H1 (cell line): ENCODE measurements at places on chromosomes 3 and 15.

DNA sequence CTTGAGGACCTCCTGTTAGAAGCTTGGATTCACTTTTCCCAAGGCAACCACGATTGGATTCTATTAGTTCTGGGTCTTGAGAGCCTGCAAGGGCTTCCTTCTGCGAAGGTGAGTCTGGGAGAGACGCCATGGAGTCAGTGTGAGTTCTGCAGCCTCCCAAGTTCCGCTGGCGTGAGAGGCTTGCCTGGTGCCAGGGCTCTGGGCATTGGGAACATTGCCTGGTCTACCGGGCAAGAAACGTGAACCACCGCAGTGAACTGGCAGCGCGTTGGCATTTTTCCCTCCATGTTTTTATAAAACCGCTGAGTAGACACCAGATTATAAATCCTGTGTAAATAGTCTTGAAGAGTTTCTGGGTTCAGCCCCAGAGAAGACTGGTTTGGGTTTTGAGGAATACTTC is 160.9 kb downstream of the IGF1R start:
- no peak for DNase-seq

DNA sequence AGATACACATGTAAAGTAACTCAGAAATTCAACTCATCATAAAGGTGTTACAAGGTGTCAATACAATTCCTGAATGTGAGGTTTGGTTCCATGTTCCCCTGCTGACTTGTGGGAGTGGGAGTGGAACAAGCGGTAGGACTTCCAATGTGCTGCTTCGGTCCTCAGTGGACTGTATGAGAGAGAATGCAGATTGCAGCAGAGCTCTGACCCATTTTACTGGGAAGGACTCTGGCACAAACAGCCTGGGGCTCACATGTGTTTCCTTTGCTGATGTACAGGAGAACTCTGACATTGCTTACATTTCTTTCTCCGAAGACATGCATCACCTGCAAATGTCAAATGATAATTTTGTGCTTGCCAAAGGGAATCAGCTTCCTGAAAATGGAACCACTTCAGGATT is 111.5 kb downstream of the UNC13C start:
- no peak for DNase-seq

DNA sequence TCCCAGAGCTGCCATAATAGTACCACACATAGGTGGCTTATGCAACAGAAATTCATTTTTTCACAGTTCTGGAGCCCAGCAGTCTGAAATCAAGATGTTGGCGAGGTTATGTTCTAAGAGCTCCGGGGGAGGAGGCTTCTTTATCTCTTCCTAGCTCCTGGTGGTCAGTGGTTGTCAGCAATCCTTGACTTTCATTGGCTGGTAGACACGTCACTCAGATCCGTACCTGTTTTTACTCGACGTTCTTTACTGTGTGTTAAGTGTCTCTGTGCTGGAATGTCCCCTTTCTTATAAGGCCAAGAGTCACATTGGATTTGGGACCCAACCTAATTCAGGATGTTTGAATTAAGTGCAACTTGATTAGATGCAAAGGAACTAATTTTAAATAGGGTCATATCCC is 218.5 kb upstream of the CNTN3 start:
- no peak for DNase-seq

DNA sequence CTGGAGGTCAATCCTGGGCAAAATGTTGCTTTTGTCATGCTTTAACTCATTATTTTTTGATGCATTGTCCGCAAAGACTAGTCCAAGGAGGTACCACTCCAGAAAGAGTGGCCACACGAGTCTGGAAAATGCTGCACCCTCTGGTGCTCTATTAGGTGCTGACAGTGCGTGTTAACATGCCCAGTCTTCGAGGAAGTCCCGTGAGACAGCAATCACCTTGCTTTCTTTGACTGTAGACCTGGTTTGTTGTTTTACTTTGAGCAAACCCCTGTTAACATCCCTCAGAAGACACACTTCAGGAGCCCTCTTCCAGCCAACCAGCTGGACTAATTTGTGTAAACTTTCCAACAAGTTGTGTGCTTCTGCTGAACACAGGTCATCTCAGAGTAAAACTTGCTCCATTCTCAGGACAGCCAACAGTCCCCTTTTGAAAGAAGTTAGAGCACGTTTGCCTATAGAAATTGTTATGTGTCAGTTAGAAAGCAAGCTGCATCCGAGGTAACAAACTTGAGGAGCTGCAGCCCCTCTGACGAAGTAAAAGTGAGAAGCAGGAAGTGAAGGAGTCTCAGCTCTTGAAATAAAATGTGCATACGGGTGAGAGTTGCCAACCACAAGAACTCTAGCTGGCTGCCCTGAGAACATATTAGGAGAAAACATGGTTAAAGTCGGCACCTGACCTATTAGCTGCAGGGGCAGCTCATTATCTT is 205.0 kb downstream of the LPP start:
- DNase-seq, result no peak

DNA sequence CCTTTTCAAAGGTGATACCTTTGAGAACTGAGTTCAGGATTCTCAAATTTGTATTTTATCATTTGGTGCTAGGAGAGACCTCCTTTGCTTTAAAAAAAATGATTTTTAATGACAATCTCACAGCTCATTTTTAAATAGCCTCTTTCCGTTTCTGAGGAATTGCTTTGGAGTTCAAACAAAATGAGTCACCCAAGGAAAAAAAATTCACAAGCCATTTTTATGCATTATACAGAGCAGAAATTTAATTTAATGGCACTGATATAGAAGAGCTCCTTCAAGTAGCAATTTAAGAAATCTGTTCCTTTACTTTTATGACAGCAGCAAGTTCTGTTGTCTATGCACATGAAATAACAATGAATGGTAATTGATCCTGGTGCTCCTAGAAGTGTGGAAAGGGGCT is 337.9 kb upstream of the KCNMB2 start:
- no peak for DNase-seq

DNA sequence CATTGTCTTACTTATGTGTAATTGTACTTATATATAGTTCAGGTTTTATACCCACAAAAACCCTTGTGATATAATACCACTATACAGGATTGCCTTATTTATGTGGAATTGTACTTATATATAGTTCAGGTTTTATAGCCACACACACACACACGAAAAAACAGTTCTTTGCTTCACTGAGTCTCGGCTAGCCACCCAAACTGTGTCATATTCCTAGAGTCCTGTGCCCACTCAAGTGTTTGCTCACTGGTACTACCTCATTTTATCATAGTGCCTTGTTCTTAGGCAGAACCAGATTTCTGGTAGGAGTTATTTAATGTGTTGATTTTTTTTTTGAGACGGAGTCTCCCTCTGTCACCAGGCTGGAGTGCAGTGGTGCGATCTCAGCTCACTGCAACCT is 12.5 kb downstream of the RASA2 start:
- DNase-seq, result no peak

DNA sequence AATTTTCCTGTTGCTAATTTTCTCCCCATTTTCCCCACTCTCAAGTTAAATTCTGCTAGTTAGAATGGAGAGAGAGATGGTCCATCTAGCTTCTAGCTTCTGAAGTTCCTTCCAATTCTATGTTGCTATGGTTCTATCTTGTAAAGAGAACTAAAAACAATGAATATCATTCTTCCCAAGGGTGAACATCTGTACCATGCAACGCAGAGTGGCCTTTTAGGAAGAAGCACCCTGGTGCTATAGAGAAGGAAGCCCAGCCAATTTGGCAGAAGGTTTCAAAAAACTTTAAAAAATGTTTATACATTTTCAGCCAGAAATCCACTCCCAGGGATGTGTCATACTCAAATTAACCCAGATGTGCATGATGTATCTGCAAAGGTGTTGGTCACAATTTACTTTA is 149.1 kb downstream of the SEMA6D start:
- no peak for DNase-seq

DNA sequence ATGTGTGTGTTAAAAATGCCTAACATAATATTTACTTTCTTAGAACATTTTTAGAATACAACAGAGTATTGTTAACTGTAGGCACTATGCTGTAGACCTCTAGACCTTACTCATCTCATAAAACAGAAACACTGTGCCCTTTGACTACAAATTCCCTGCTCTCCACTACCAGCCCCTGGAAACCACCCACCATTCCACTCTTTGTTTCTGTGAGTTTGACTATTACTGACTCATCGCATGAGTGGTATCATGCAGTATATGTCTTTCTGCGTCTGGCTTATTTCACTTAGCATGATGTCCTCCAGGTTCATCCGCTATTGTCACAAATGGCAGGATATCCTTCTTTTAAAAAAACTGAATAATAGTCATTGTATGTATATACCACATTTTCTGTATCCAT is 216.7 kb upstream of the CFAP20DC start:
- DNase-seq, result no peak

DNA sequence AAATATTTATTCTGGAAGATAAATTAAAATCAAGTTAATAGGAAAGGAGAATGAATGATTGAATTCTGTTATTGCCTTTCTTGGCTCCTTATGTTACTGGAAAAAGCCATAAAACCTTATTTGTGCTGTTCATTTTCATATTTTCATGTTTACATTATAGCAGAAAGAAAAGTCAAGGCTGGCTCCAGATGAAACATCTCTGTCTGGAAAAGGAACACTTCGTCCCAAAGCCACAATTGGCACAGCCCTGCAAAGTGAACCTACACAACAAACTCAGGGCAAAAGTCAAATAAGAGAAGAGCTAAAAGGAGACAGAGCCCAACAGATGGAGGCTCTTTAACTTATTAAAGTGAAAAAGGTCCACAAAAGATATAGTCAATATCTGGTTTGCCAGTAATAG is 73.4 kb downstream of the GTPBP8 start:
- DNase-seq, result no peak

- no peak for DNase-seq
These were observed 9.6 kb upstream of the CYP11A1 start for GRCh38 chr15:74376825-74377581.

DNA sequence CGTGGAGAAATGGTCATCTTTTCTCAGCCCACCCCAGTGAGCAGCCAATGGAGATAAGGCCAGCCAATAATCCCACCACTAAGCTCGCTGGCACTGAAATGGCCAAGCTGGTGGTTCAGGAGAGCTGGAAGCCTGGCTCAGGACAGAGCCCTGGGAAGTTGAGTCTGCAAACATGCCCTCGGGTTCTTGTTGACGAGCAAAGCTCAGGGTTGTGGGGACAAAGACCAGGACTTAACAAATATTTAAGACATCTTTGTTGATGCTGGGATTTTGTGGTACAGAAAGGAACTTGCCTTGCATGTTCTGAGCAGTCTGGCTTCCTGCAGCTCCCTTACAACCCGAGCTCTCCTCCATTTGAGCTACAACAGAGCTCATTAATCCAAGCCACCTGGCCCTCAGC is 4.4 kb downstream of the FAH start:
- no peak for DNase-seq

DNA sequence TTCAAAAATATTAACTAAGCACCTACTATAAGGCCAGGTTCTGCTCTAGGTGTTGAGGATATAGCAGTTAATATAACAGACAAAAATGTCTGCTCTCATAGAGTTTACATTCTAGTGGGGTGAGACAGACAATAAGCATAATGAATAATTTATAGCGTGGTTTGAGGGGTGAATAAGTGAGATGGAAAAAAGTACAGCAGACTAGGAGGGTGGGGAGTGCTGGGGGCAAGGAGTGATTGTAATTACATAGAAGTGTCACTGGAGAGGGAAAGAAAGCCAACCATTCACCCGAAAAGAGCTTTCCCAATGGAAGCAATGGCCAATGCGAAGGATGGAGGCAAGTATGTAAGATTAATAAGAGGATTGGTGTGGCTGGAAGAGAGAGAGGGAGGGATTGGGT is 552.9 kb upstream of the KCNMB2 start:
- DNase-seq, result no peak

- DNase-seq, result no peak
These were observed 6.7 kb downstream of the CCR5AS start for GRCh38 chr3:46400000-46400734.

GRCh38 chr15:70763120-70763949 is at the start of gene UACA:
UACA (minus strand) TSS chr15:70763558; CDS start chr15:70763407, 151 bp downstream.
- peak; percentile 99 for DNase-seq

- DNase-seq, result no peak
These were observed 41.7 kb upstream of the BLM start for GRCh38 chr15:90675464-90675863.

DNA sequence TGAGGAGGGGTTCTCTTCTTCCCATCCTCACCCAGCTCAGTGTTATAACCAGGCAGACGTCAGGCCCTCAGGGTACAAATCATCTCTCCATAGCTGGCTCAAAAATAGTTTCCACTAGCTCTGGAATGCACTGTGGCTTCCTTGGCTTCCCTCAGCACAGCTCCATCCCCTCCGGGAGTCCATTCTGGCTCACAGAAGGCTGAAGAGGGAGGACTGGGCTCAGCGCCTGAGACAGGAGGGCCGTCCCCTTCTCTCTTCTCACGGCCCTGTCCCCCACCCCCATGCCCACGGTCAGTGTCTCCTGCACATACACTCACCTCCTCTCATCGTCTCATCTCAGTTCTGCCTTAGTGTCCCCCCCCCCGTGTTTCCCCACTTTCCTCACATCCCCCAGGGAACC is 50.1 kb downstream of the UMPS start:
- no peak for DNase-seq

GRCh38 chr3:24338409-24339130 is 156.1 kb downstream of the THRB start:
- DNase-seq, result no peak

DNA sequence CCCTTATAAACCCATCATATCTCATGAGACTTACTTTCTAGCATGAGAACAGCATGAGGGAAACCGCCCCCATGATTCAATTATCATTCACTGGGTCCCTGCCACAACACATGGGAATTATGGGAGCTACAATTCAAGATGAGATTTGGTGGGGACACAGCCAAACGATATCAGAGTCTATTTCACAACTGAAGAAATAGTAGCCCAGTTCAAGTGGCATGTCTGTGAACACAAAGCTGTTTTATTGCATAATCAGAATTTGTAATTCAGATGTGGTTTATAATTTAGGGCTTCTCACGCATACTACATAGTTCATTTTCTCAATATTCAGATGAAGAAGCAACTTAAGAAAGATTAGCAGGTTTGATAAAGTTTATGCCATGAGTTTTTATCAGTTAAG is 1188.0 kb upstream of the ALCAM start:
- DNase-seq, result no peak

GRCh38 chr3:157030712-157031111 is 129.2 kb downstream of the CCNL1 start:
- DNase-seq, result no peak

DNA sequence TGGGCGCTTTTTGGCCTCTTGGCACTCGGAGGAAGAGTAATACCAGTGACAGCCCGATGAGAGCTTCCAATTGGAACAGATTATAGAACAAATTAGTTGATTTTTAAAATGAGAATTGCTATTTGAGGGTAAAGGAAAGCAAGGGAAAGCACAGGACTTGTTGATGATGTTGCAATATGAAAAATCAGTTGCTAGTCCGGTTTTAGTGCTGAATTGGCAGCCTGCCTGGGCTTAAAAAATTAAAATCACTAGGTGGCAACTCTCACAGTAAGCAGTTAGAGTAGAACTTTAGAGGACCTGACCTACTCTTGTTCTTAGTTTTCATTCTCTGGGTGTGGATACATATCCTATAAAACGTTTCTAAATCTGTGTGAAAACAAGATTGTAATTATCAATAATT is 2.1 kb upstream of the SCAANT1 start:
- no peak for DNase-seq

DNA sequence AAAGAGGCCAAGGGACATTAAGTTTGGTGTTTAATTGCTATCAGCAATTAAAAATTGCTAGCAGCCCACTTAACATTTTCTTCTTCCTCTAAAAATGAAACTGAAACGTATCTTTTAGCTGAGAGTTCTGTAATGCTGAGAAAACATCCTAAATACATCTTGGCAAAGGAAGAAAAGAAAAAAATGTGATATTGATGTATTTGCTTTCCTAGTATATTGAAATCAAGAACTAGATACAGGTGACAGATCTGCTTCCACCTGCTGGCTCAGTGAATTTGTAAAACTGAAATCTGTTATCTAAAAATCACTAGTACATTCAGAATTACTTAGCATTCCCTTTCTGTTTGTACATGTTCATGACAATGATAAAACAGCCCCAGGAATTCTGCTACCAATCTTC is 283.2 kb downstream of the ZBTB20 start:
- DNase-seq, result no peak
